ENCODE measurements at places on chromosomes 6 and 20.
A peak's percentile ranks its signal among the peaks of the same experiment; 100 is the strongest.

- no peak for ATAC-seq
These were observed 23.3 kb upstream of the ARHGAP18 start for GRCh38 chr6:129733290-129733689.

GRCh38 chr6:135030532-135031178 lies 24.0 kb downstream of the HBS1L start:
- peak; percentile 63 for ATAC-seq

- no peak for ATAC-seq
These were observed 4.2 kb upstream of the TBX18 start for GRCh38 chr6:84768442-84769174.

- peak; percentile 44 for ATAC-seq
These were observed 823.4 kb upstream of the GJE1 start for GRCh38 chr6:141309295-141309694.

DNA sequence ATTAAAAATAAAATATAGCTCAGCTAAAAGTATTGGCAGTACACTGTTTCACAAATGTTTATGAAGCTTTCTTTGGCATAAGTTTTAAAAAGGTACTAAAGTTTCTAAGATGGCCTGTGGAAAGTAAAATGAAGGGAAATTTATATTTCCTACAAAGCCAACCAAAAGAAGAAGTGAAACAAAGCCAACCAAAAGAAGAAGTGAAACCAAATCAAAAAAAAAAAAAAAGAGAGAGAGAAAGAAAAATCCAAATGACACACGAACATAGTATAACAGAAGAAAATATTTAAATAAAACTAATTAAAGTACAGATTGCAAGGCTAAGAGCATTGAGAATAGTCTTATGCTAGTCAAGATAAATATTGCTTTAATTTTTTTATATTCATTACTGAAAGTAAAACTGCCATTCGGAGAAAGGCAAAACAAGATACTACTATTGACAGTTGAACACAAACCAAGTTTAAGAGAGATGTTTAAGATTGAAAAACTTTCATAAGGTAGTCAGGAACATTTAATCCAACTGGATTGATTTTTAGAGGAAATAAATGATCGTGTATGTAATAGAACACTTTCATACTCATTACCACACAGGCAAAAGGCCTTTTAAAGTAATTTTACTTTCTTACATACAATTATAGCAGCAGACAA lies 12.8 kb upstream of the KHDRBS2 start:
- ATAC-seq: no peak

DNA sequence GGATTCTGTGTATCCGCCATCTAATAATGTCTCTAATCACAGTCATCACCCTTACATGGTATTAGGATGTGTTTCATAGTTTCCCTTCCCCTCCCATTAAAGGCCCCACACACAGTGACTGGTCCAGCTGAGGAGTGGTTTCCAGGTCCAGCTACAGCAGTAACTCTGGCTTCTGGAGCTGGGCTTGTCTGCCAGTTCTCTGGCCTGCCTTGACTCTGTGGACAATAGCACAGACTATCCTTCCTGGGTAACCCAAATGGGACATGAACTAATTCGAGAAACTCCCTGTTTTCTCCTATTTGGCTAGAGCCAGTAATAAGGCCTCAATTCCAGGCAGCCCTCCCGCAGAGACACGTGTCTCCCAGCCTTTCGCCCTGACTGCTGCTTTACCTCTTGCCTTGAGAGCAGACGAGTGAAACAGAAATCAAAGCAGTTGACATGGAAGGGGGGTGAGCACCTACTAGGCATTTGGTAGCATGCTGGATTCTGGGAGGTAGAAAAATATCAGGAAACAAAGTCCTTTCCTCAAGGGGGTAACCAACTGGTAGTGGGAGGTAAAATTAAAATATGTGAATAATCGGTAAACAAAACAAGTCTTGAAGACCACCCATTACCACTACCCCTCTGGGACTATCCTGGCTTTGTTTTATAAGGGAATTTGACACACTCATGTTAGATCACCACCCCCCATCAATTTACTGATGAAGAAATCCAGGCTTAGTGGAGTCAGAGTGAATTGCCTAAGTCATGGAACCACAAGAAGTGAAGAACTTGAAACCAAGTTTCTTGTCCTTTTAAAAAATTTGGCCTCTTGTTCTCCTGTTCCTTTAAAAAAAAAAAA lies 1.2 kb downstream of the TRAF3IP2 start:
- ATAC-seq: no peak

DNA sequence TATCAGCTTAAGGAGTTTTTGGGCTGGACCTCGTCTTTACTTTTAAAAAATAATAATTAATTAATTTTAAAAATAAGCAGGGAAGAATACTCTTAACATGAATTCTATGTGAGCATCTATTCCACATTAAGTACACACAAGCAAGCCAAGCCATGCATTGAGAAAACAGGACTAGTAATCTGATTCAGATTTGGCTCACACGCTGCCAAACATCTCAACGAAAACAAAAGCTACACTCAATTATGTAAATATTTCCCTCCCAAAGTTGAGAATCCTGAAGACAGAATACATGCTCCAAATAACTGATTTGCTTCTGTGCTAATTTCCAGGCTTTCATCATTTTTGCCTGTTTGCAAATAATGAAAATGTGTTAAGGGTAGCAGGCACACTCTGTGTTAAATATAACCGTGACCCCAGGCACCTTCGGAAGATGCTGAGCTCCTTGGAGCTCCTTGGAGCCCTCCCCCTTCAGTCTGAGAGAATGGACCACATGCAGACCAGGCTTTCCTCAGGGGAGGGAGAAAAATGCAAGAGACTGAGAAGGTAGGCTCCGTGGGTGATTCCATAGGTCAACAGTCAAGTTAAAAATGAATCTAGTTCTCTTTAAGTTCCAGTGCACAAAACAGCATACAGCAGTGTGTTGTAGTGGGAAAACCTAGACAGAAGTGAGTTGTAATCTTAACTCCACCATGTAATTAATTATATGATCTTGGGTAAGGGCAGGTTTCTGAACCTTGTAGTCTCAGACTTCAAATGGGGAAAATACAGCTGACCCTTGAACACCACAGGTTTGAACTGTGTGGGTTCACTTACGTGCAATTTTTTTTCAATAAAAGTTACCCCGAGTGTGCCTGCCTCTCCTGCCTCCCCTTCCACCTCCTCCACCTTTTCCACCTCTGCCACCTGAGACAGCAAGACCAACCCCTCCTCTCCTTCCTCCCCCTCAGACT lies 161.3 kb upstream of the RREB1 start:
- ATAC-seq: no peak

DNA sequence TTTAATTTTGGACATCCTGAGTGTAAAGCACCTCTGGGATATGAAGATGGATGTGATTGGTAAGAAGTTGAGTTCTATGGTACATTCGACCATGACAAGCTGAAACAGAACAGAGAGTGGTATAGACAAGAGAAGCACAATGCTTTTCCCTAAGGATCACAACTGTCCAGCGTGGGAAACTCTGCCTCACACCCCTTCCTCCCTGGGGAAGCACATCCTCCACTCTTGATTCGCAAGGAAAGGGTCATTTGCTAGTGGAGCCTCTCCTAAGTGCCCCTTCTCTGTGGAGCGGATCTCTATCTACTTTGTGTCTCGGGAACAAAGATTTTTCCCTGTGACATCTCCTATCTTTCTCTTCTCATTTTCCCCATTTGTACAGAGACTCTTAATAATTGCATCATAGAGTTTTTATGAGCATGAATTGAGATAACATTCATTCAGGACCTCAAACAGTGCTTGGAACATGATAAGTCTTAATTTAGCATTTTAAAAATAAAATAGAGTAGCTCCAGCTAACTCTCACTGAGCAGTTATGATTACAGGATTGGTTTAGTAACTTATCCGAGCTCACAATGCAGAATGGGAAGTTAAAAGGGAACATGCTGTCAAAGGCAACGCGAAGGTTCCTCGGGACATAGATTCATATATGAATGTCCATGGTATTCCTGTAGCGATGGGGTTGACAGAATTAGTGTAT lies 775.2 kb downstream of the C6orf118 start:
- no peak for ATAC-seq

GRCh38 chr20:44537993-44538392 lies 16.1 kb upstream of the SERINC3 start:
- ATAC-seq: no peak

DNA sequence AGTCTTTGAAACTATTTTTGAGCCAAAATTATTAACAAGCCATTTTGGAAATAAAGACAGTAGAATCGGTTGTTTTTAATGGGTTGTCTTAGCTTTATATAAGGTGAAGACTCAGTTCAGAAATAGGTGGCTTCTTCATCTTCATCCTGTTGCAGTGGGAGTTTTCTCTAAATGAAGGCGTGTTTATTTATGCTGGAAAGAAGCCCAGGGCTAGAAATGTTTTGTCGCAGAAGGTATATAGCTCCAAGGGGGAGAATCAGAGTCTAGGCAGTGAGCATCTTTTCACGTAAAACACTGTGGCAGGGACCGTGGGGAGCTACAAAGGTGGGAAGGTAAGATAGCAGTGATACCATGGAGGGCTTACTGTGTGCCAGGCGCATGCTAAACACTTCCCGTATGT lies 34.3 kb downstream of the FARS2 start:
- no peak for ATAC-seq

DNA sequence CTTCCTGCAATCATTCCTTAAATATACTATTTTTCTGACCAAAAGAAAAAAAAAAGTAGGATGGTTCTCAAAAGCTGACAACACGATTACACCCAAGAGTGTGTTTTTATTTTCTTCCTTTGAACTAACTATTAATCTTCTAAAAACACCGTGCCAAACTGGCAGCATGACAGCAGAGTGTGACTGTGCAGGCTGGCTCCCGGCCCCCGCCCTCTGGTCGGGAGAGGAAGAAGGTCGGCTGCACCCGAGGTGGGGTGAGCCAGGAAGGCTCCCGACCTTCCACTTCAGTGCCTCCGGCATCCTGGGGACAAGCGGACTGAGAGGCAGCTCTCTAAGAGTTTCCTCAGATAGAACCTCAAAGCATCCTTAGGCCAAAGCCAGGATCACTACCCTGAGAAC lies 29.2 kb downstream of the SLC22A23 start:
- ATAC-seq: no peak

Data from activated CD4-positive, CD25-positive, alpha-beta regulatory T cell treated with anti-CD3 and anti-CD28 coated beads, Interleukin-2, amount 50 U/mL, for 24 hours (primary cell).